ENCODE measurements at places on chromosomes 1 and 21.

DNA sequence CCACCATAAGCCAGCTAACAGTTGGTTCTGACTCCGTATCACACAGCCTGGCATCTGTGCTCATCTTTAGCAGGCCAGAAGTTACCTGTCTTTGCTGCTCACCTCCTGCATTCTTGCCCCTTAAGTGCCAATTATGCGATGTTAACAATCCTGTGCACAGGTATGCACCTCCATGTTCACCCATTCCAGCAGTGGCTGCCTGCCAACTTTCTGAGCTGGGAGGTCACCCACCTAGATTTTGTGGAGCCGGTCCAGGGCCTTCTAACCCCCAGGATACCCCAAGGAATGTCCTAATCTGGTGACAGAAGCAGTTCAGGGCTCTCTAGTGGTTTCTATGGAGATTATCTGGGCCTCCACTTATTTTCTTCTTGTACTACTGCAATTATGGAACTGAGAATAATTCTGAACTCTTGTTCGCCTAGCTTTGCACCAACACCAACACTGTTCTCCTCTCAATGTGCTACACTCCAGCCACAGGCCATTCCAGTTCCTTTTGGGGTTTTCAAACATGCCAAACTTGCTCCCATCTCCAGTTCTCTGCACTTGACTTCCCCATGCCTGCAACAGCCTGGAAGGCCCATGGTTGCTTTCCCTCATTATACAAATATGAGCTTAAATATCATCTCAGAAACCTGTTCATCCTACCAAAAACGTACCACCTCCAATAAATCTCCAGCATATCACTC is 9.0 kb downstream of the BCAR3 start:
- no peak for DNase-seq

- no peak for DNase-seq
These were observed 7.2 kb downstream of the RER1 start for GRCh38 chr1:2398871-2399270.

DNA sequence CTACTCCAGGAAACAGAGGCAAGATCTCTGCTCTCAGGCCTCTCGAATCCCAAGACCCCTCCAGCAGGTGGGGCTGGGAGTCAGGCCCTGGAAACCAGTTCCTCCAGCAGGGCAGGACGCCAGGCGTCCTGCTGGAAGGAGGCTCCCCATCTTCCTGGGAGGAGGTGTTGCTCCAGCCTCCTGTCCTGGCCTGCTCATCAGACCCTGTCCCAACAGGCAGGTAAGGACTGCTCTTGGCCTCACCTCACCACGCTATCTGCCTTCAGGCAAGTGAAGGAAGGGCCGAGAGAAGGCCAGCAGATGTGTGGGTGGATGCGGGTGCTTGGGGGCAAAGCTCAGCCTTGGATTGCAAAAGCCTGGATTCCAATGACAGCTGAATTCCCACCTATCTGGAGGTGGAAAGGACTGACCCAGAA is 82.9 kb downstream of the SSBP3 start:
- DNase-seq = no peak

GRCh38 chr1:109579491-109579890 is 31.1 kb downstream of the GNAI3 start:
- DNase-seq = no peak

DNA sequence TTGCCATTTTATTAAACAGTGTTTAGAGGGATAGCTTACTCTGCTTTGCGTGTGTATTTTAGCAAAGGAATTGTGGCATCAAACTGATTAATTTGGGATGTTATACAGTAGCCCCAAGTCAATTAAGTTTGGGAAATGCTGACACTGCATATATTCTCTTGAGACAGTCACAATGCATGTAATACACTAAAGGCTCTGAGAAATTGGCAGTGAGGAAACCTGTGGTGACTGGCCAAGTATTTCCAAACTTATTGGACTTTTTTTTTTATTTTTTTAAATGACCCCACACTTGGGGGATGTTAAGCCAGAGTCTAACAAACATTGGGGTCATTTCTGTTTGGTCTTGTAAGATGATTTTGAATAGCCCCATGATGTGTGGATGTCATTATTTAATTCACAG is 67.3 kb upstream of the RAVER2 start:
- no peak for DNase-seq
